ENCODE measurements at places on chromosomes 3 and 15. TPM values are rescaled to one million over a fixed set of nuclear protein-coding genes. Genes with fewer than 3 reads are reported as not detected.

BDH1 gene
- 3.3 TPM for total RNA-seq

DNA sequence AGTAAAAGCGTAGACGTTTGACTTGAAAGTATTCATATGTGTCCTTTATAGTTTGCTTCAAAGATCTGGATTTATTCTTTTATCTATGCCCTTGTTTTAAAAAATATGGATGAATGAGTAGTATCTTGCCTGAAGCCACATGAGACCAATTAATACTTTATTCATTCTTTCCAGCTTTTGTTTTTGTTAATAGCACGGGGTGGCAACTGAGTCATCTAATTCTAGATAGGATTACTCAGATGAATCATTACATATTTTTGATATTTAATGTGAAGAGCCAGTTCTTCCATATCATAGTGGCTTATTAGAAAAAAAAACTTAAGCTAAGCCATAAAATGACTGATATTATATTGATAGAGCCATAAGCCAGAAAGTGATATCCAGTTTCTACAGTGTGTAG, 121.9 kb downstream of the BBX start:
- no peak overlapping the region for H3K4me3 ChIP-seq
- no peak for DNase-seq
- no peaks in the 10 kb centered on the region for H3K27me3 ChIP-seq
- no peak overlapping the region for H3K27ac ChIP-seq

GRCh38 chr15:94792196-94792595, 560.8 kb downstream of the MCTP2 start:
- no peak for DNase-seq
- no peaks in the 10 kb centered on the region for H3K4me1 ChIP-seq
- H3K36me3 ChIP-seq = no peaks in the 10 kb centered on the region
- H3K27ac ChIP-seq = no peak overlapping the region
- H3K4me3 ChIP-seq = no peak overlapping the region
- no peaks in the 10 kb centered on the region for H3K27me3 ChIP-seq

- no peak for DNase-seq
- H3K4me1 ChIP-seq = peaks cover 4% of the 10 kb centered on the region
- H3K36me3 ChIP-seq = no peaks in the 10 kb centered on the region
Observed at GRCh38 chr3:143989461-143989860, 17.8 kb downstream of the DIPK2A start.

GRCh38 chr3:186826976-186827857, 15.3 kb upstream of the ADIPOQ start:
- H3K4me1 ChIP-seq = peaks cover 2% of the 10 kb centered on the region
- H3K27ac ChIP-seq = no peak overlapping the region
- DNase-seq = peak; percentile 70
- peak overlapping the region; percentile 58 for H3K4me3 ChIP-seq

- H3K27me3 ChIP-seq = no peaks in the 10 kb centered on the region
- H3K4me3 ChIP-seq = no peak overlapping the region
- no peaks in the 10 kb centered on the region for H3K4me1 ChIP-seq
- no peak for DNase-seq
- H3K27ac ChIP-seq = no peak overlapping the region
Observed at GRCh38 chr3:149188494-149188893, 33.1 kb downstream of the CP start.

CLDN11 gene
- 75.6 TPM for total RNA-seq

HRG gene
- 0.13 TPM for total RNA-seq

DNA sequence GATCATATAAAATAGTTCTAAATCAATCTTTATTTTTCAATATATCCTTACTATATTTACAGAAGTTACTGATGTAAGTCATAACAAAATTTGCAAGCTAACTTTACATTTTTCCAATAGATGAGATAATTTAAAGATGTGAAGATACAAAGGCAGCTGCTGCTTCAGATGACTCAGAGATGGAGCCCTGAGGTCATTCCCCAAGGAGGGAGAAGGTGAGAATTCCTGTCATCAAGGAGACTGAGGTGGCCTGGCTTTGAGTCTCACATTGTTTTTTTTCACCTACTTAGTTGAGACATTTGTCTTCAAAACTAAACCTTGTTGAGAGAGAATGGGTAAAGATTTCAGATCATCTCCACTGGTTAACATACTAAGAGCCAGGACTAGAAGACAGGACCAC, 3.9 kb upstream of the SAMD7 start:
- no peaks in the 10 kb centered on the region for H3K27me3 ChIP-seq
- no peak overlapping the region for H3K4me3 ChIP-seq
- no peaks in the 10 kb centered on the region for H3K4me1 ChIP-seq
- no peak overlapping the region for H3K27ac ChIP-seq
